ENCODE measurements at places on chromosomes 3 and 15.

DNA sequence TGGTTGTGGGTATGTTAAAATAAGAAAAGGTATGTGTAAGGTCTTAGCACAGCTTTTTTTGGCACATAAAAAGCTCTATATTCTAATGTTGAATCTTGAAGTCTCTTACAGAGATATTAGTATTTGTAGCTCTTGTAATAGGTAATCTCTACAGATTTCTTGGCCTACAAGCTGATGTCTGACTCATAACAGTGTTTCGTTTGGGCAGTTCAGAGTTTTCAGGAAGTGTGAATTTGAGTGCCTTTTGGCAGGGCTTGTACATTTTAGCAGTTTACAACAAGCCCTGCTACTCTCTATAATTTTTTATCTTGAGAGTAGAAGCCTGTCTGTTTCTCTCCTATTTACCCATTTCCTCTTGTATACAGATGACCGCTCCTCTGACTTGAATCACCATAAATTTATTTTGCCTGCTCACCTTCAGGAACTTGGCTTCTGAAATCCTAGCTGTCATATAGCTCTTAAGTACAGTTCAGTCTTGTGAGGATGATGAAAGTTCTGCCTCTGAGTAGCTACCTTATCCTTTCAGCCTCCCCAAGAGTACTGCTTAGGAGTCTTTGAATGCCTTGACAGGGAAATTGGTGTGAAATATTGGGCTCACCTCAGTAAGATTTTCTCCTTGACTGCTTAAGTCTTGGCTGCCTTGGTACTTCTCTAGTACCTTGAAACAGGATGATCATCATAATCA lies 419.9 kb upstream of the RARB start:
- no peak for DNase-seq

GRCh38 chr15:94305133-94305532 lies 73.8 kb downstream of the MCTP2 start:
- no peak for DNase-seq

DNA sequence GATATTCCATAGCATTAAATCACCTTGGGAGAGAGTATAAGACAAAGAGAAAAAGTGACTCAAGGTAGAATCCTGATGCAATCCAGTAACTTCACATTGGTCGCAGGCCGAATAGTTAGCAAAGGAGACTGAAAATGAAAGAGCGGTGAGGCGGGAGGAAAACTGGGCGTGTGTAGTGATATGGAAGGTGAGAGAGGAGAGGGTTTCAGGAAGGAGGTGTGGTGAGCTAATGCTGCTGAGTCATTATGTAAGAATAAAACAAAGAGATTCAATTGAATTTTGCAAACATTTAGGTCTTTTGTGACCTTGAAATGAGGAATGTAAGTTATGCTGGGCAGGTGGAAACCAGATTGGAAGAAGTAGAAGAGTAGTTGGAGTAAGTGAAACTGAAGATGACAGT lies 235.3 kb downstream of the C3orf38 start:
- DNase-seq = no peak

GRCh38 chr15:63606308-63606707 lies 9.1 kb downstream of the FBXL22 start:
- no peak for DNase-seq

DNA sequence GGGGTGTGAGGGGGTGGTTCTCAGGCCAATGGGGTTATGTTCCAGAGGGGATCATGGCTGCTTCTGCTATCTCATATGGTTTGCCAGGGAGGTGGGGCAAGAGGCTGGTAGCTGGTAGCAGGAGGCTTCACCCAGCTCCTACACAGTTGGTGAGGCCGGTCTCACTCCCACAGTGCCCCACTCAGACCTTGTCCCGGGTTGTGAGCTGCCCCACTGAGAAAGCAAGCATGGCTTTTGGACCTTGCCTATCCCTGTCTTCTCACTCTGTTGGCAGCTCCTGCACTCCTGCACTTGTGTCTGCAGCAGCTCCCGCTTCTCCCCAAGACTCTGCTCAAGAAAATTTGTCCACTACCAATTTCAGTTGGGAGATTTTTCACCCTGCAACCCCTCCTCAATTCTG lies 46.1 kb downstream of the MYRIP start:
- DNase-seq = no peak

DNA sequence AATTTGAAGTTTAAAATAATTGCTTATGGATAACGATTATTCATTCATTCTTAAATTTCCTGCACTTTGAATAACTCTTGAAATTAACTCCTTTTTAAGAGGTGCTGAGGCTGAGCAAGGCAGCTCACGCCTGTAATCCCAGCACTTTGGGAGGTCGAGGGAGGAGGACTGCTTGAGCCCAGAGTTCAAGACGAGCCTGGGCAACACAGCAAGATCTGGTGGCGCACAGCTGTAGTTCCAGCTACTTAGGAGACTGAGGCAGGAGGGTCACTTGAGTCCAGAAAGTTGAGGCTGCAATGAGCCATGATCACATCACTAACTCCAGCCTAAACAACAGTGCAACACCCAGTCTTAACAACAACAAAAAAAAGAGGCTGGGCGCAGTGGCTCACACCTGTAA lies 8.0 kb downstream of the DCUN1D1 start:
- no peak for DNase-seq

- DNase-seq = no peak
Observed at GRCh38 chr3:39752019-39752637, 57.3 kb upstream of the MYRIP start.

GRCh38 chr15:90519688-90520087 lies 10.0 kb upstream of the CRTC3 start:
- DNase-seq = no peak

GRCh38 chr3:14156843-14157561 lies 21.4 kb downstream of the XPC start:
- DNase-seq = no peak

DNA sequence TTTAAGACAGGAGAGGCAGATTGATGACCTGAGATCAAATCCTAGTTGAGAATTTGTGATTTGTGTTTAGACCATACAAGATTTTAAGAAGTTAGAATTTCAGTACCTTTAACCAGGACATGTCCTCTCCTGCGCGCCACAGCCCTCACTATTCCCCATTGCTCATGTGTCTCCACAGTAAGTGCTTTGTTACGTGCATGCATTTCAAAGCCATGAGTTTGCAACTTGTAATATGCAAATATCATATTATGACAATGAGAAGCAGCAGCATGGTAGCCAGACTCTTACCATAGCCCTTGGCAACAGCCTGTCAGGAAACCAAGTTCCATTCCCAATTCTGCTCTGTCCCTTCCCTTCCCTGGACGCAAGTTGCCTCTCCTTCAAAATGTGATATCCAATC lies 73.3 kb upstream of the ATP13A5 start:
- DNase-seq = no peak

DNA sequence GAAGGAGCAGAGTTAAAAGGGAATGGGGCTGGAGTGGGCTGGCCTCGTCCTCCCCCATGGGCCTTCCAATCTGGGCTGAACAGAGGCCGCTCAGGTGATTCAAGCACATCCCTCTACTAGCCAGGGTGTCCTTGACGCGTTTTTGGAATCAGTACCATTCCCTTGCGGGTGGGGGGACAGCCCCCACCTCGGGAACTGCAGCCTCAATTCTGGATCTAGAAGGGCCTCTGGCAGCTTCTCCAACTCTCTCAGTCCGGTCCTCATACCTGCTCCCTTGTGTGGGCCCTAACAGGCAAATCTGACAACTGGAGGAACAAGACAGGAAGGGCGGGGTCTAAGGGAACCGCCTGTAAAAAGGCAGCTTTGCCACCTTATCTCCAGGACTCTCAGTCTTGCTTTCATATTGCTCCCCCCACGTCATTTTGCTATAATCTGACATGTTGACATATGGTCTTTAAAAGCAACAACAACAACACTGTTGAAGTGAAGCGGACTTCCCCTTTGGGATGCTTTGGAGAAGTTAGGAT lies 802 bp upstream of the CHRNB4 start:
- no peak for DNase-seq

GRCh38 chr15:34266751-34267150 lies 41.9 kb downstream of the EMC4 start:
- DNase-seq = no peak

GRCh38 chr3:99365396-99365795 lies 273.0 kb upstream of the COL8A1 start:
- no peak for DNase-seq

DNA sequence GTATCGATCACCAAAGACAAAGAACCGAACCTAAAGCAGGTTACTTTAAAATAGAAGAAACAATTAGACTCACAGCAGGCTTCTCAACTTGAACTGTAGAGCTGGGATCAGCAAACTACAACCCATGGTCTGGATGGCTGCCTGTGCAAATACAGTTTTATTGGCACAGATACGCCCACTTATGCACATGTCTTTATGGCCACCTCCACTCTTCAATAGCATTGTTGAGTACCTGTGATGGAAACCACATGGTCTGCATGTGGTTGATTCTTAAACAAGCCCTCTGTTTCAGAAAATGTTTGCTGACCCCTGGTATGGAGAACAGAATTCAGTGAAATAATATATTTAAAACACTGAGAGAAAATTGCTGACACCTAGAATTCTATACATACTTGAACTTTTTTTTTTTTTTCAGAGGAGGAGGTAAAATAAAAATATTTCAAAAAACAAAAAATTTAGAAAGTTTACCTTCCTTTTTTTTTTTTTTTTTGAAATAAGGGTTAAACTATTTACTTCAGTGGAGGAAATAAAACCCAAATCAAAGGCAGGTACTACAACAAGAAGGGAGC lies 263.8 kb upstream of the ATP10A start:
- no peak for DNase-seq

DNA sequence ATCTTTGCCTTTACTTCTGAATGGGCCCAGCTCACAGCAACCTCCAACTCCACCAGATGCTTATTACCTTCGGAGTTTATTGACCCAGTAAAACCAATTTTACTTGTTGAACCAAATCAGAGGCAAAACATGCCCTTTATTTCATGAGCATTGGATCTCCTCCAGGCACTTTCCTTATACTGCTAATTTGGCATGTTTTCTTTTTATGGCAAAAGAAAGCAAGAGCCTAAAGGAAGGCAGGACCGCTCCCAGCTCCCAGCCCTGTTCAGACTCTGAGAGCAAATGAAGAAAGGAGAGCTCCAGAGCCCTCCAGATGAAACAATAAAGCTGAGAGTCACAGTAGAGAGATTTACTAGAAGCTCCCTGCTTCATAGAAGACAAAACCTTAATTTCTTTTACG lies 81.5 kb upstream of the NR2E3 start:
- no peak for DNase-seq

DNA sequence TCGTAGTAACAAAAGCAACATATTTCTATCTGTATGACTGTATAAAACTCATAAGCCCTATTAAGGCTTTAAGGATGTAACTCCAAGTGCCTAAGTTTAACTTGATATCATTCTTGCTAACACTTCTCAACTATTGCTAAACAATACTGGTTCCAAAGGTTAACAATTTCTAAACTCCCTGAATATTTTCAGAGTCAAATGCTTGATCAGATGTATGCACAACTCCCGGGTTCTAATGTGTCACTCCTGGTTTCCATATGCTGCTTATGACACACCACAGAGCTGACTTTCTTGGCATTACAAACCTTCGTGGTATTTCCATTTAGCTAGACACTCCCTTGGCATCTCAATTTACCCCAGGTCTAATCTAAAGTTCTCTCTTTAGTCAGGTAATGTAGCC lies 26.3 kb downstream of the DZIP1L start:
- DNase-seq = no peak

Measured in stimulated activated CD8-positive, alpha-beta memory T cell treated with anti-CD3 and anti-CD28 coated beads, Interleukin-4, amount 100 ng/mL, for 24 hours (primary cell).